ENCODE measurements at places on chromosomes 7 and 10.
A peak's percentile ranks its signal among the peaks of the same experiment; 100 is the strongest.

DNA sequence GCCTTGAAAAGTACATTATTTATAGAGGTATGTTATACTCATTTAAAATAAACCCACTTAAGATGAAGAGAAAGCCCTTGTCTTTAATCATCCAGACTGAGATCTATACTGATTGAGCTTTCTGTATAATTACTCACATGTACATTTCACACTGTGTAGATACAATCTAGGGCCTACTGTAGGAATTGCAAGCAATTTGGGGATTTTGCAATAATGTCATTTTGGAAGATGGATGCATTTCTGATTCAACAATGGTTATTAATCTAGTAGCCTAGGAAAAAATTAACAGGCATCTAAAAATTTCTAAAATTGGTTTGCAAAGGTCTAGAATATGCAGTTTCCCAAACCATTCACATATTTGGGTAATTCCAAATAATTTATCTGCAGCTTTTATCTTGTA, 132.2 kb downstream of the PDE1C start:
- no peak for DNase-seq

DNA sequence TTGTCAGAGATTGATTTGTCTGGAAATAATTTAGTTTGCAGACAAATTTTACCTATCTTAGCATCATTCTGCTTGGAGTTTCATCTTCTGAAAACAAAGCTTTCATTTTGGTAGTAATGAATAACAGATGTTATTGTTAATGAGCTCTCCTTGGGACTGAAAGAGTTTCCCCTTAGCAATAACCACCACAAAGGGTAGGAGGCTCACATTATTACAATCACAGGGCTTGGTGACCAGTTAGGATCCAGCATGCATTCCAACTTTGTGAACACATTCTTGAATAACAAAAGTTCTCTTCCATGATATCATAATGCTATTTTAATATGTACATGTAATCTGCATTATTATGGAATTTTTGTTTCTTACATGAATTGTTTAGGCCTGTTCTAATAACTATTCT, 148.8 kb upstream of the VWC2 start:
- DNase-seq, result peak; percentile 76

DNA sequence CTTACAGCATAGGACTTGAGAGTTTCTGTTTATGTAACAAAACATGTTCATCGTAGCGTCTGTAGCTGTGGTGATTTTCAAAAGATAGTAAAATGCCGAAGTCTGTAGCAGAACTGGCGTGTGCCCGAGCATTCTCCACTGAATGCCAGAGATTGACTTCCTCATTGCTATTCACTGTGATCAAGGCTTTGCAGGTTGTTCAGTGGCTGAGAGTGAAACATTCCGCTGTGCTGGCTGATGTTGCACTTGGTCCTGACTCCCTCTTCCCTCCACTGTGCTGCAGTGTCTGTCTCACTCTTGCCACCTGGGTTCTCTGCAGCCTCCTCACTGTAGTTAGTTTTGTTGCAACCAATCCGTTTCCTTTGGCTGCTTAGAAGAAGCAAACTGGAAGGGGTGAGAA, 37.6 kb downstream of the FHIP2A start:
- DNase-seq, result no peak

- no peak for DNase-seq
These were observed 146.2 kb upstream of the NFE2L3 start for GRCh38 chr7:26005683-26006410.

Measured in muscle of leg (tissue), 16 donors.